ENCODE measurements at places on chromosomes 12 and 14.

DNA sequence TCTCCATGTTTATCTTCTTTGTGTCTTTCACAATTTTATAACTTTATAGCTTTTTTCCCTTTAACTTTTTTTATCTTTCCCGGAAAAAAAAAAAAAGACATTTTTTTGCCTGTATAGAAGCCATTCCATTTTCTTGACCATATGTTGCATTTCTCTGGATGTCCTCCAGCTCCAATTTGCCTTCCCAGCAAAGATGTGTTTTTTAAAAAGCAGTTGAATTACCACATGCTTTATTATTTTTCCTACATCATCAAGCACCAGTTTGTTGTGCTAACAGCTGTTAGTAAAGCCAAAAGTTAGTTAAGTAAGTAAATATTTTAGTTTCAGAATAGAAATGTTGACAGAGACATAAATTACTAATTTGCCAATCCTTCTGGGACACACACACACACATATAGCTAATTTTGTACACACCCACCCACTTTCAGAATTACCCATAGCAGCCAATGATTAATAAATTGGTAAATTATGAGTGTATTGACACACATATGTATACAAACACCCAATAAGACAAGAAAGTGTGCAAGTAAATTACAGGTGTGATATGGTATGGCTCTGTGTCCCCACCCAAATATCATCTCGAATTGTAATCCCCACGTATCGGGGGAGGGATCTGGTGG is 118.3 kb downstream of the SLC38A6 start:
- DNase-seq: no peak

GRCh38 chr12:67885375-67886169 is 103.7 kb upstream of the IFNG-AS1 start:
- DNase-seq: no peak

DNA sequence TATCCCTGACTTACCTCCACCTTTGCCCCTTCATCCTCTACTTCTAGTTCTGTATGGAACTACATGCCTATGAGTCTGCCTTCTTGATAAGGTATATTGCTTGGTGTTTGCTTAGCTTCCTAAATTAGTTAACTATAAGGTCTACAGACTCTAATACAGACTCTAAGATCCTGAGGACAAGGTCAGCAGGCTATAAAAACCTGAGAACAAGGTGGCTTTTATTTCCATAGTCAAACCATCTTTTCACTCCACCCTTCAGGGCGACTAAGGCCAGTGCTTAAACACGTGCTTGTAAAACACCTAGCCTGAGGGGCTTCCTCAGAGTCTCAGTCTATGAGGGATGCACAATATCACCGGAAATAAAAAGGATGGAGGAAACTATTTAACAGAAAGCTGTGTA is 36.1 kb upstream of the COL2A1 start:
- DNase-seq: no peak

DNA sequence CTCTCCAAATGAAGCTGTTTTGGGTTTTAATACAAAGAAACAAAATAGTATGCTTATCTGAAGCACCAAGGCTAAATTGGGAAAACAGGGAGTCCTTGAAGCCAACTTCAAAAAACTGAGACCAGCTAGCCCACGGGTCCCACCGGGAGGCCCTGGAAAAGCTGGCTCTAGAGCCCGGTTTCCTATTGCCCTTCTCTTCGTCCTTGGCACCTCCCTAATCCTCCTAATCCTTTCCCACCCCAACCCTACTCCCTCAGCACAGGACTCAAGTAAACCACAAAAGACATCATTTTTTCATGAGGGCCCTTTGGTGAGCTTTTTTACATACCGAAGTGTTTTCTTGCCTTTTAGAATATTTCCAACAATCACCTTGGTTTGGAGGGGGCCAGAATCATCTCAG is 11.3 kb downstream of the LRRC74A start:
- no peak for DNase-seq

DNA sequence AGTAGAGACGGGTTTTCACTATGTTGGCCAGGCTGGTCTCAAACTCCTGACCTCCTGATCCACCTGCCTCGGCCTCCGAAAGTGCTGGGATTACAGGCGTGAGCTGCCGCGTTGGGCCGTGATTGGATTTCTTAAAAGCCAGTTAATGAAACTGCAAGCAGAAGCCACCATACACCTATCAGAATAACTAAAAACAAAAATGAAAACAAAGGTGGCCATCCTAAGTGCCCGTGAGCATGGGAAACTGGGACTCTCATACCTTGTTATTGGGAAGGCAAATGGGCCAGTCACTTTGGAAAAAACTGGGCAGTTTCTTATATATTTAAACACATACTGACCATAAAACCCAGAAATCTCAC is 7.7 kb upstream of the TCTN1 start:
- no peak for DNase-seq

DNA sequence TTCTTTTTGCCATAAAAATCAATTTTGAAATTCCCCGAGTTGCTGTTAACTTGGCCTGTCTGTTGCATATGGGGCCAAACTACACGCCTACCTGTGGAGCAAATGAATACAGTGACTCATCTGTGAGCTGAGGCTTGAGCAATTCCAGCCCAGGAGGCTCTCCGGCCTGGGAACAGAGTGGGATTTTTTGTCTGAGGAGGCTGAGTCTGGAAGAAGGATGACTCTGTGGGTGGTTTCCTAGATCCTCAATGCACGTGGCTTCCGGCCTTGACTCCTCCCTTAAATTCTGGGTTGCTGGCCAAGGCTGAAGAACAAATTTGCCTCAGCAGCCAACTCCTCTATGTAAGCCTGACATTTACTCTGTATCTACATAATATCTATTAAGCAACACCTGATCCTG is 124.1 kb downstream of the SSPN start:
- no peak for DNase-seq

GRCh38 chr12:6620137-6620884 is 13.1 kb upstream of the CHD4 start:
- no peak for DNase-seq

- peak; percentile 95 for DNase-seq
Measured at GRCh38 chr12:56688129-56688845, at the start of gene PTGES3. Gene PTGES3 (minus strand): TSS chr12:56688284. CDS start chr12:56687999, 285 bp downstream.

GRCh38 chr12:29241821-29242591 is 92.9 kb downstream of the FAR2 start:
- no peak for DNase-seq

DNA sequence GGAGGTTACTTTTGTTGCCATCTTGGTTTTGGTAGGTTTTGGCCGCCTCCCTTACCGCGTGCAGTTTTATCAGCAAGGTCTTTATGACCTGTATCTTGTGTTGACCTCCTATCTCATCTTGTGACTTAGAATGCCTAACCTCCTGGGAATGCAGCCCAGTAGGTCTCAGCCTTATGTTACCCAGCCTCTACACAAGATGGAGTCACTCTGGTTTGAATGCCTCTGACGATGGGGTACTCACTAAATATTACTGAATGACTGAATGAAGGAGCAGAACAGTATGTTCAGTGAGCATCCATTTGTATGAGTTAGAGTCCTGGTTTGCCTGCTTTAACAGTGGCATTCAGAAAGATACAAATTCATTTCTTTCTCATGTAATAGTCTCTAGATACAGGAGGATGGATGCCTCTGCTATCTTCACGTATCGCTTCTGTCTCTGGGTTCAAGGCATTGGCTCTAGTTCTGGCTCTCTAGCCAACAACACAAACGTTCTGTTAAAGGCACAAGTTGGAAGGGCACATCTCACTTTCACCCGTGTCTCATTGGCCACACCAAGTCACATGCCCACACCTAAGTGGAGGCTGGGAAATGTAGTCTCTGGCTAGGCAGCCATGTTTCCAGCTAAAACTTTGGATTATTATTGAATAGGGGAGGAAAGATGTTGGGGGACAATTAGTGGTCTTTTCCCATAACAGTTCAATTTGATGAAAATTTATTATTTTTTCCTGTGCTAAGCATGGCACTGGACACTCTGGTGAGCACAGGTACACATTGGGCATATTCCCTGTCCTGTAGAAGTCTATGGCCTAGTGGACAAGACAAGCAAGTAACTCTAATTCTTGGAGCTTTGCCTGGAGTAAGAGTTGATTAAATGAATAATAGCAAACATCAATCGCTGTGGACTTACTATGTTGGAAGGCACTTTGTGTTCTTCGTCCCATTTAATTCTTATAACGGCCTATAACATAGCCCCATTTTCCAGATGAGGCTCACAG is 75.2 kb upstream of the RPH3A start:
- no peak for DNase-seq

GRCh38 chr12:53107122-53107521 is 3.8 kb downstream of the SOAT2 start:
- DNase-seq: no peak

DNA sequence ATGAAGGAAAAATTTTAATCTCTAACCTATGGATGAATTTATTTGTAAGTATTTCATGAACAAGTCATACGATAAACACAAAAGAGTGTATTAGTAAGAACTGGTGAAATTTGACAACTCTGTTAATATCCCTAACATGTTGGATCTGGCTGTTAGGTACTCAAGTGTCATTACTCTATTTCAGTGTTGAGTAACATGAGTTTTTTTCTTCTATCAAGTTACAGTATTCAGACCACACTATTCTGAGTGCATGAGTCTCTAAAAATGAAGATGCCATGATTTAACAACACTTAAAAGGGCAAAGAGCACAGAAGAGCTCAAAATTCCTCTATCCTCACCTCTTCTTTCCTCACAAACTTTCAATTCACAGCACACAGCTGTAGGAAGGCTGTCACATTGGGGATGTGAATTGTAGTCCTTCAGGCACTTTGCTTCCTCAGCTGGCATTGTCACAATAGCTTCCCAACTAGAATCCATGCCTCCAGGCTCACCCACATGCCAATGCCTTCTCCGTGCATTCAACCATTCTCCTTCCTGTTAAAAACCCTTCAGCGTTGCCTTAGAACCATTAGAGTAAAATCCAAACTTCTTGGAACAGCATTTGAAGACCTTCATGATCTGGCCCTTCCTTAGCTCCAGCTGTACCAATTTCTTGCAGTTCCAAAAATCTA is 73.7 kb upstream of the DBX2 start:
- no peak for DNase-seq

GRCh38 chr12:89559753-89560152 is 33.9 kb upstream of the POC1B start:
- no peak for DNase-seq

DNA sequence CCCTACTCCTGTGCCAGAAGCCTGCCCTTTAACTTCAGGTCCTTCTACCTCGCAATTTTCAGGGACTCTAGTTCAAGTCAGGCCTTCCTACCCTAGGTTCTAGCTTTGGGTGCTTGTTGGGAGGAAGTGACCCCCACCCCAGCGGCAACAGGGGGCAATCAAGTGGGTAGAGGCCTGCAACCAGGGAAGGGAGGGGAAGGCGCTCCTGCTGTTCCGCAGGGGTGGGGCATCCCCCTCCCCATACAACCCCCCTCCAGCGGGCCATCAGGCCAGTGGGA is 204 bp upstream of the PRPH start:
- no peak for DNase-seq

- DNase-seq: no peak
Measured at GRCh38 chr14:21825149-21825743, 151.6 kb upstream of the OR4E1 start.

GRCh38 chr12:105332925-105333324 is 2.4 kb downstream of the C12orf75 start:
- DNase-seq: no peak

GRCh38 chr12:79560225-79560889 is 130.4 kb downstream of the PAWR start:
- DNase-seq: no peak

DNA sequence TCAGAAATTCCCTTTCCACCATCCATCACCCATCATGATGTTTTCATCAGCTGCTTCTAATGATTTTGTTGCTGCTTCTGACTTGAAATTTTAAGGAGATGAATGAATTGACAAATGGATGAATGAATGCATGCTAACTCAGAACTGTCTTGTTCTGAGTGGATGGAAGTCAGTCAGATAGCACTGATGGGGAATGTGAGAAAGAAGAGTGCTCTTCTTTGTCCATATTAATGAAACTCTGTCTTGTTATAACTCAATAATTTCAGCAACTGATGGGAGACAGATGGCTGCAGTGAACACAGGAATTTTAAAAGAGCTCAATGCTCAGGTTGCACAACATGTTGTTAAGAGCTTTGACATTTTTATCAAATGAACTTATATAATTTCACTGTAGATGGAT is 422.0 kb downstream of the TRHDE start:
- no peak for DNase-seq

DNA sequence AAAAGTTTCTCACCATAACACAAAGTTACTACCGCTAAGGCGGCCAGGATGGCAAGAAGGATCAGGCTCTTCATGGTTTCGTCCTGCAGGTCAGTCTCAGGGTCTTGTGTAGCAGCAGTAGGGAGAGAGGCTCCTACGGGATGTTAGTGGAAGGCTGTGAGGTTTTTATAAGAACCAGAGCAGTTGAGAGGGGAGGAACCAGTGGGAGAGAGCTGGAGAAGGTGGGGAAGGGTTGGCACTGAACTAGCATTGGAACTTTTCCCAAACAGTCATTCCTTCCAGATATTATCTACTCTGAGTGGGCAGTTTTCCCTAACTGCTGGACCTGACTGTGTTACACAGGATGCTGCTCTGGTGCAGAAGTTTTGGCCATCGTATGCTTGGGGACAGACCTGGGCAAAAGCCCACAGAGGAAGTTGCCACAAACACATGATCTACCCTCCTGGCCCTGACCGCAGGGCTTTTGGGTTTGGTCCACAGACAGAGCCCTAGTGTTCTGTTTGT is at the start of gene MGP:
Gene MGP, minus strand, starts transcription at position 137 of the 504 bp plus-strand sequence. Its CDS starts 63 bp downstream, at position 74.
- no peak for DNase-seq

- no peak for DNase-seq
Measured at GRCh38 chr14:53955671-53956426, 776 bp downstream of the BMP4 start.

DNA sequence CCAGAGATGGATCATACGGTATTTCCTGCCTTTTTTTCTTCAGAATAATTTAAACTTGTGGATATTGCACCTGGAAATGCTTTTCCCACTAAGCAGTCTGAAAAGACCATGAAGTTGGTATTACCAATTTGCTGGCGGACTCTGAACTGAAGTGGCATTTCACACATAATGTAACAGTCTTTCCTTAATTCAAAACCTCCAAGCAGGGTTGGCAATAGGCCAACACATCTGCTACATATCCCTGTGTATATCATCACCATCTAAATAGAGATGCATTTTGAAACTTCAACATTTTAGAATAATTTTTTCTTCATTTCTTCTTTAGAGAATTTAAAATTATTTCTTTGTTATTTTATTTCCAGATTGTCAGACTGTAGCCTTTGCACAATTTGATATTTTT is 100.5 kb downstream of the TSPAN8 start:
- DNase-seq: no peak

DNA sequence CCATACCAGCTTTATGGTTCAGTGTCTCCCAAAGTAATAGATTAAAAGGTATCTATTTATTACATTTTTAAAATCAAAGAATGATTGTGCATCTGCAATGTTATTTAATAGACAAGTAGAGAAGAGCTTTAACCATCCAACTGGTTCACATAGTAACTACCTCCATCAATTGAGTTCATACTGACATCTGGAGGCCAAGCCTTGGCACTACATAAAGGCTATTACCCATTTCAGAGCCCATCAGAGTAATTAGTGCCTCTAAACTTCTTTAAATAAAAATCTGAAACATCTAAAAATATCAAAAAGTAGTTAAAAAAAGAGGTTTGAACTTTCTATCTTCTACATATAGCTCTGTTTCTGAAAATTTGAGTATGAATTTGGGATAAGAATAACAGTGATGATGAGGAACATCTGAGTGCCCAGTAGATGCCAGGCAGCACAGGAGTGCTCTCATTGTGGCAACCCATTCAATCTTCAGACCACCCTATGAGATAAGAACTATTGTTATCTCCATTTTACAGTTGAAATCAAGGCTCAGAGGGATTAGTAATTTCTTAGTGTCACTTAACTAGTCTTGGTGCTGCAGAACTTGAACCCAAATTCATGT is 132.9 kb upstream of the DAAM1 start:
- DNase-seq: no peak

- no peak for DNase-seq
Measured at GRCh38 chr12:116982791-116983411, 72.2 kb downstream of the FBXW8 start.

- no peak for DNase-seq
Measured at GRCh38 chr14:30195941-30196340, 268.3 kb upstream of the PRKD1 start.
